Stimulated activated CD4-positive, alpha-beta T cell treated with anti-CD3 and anti-CD28 coated beads, Interleukin-2, amount 100 ng/mL, for 48 hours (primary cell): ENCODE measurements at places on chromosomes 11 and 22.

DNA sequence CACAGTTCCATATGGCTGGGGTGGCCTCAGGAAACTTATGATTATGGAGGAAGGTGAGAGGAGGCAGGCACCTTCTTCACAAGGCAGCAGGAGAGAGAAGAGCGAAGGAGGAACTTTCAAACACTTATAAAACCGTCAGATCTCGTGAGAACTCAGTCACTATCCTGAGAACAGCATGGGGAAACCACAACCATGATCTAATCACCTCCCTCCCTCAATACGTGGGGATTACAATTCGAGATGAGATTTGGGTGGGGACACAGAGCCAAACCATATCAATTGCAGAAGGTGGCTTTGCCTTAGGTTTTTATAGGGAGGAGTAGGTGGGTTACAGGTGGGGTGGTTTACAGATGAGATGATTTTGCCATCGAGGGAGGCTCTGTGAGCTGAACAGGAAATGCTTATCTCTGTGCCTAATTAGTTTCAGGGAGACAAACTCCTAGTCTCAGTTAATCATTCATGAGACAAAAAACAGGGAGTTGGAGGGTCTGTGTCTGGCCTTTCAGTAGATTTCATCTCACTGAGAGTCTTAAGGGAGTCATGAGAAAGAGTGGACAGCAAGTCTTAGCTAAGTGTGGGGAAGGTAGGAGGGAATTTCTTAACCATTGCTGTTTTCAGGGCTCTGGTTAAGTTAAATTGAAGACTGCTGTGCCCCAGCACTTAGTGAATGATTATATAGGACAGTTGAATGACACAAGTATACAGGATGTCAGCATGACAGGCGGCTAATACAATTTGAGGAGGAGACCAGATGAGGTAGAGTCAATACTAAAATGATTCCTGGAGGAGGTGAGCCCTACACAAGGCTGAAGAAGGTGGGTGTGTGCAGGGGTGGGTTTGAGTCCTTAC lies 47.7 kb downstream of the CWC15 start:
- DNase-seq, result no peak

GRCh38 chr11:5297721-5298323 lies 3.9 kb downstream of the OR51B4 start:
- no peak for DNase-seq

- no peak for DNase-seq
These were observed 26.2 kb upstream of the PARVG start for GRCh38 chr22:44154436-44154942.

DNA sequence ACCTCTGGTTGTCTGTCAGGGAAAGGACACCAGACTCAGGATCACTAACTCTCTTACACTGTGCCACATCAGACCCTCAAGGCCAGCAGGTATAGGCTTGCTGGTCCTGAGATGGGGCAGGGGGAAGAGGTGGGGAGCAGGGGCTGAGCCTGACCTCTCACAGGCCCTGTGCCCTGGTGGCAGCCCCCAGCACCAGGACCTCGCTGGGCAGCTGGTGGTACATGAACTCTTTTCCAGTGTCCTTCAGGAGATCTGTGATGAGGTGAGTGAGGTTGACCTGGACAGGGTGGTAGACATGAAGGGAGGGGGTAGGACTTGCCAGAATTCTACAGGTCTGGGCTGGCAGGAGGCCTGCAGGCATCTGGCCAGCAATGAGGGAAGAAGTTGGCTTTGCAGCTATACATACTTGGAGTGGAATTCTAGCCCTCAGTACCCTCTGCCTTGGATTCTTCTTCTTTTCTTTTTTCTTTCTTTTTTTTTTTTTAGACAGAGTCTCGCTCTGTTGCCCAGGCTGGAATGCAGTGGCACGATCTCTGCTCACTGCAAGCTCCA lies 1.4 kb downstream of the NUDT22 start:
- DNase-seq, result no peak

DNA sequence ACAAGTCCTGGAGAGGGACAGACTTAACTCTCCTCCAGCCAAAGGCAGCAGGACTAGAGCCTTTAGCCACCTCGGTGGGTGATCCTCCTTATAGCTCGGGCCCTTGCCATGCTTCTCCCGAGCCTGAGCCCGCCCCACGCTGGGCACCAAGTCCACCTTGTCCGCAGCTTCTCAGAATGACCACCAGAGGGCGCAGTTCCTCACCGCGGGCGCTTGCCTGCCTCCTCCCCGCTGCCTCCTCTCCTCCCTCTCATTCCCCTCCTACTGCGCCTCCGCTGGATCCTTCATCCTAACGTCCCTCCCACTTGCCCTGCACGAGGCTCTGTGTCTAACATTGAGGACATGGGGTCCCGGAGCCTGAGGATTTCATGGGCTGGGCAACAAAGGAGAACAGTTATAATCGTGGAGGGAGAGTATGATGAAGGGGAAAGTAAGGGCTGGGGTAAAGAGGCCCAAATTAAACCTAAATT lies 11.3 kb upstream of the MOGAT2 start:
- DNase-seq, result peak; percentile 76

- DNase-seq, result no peak
These were observed 1289.6 kb downstream of the TBC1D22A start for GRCh38 chr22:48051796-48052620.

GRCh38 chr11:8740129-8740528 lies 57.5 kb downstream of the RPL27A start:
- no peak for DNase-seq

- DNase-seq, result no peak
These were observed 72.5 kb upstream of the DRD2 start for GRCh38 chr11:113547739-113548138.

- no peak for DNase-seq
These were observed 1123.4 kb upstream of the RAG2 start for GRCh38 chr11:37721485-37721884.

GRCh38 chr11:47373876-47374719 lies 4.2 kb downstream of the SPI1 start:
- peak; percentile 87 for DNase-seq

DNA sequence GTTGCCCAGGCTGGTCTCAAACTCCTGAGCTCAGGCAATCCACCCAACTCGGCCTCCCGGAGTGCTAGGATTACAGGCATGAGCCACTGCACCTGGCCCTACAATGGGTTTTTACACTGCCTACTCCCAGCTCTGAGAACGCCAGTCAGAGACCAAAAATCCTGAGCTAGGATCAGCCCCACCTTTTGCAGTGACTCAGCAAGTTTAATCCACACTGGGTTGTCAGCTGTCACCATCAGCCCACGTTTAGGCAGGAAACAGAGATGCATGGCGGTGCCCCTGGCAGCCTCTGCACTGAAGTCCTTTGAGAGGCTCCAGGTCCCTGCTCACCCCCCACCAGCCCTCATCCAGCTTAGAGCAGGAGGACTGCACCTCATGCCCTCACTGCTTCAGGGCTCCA lies 117.6 kb downstream of the ARHGAP8 start:
- no peak for DNase-seq

GRCh38 chr22:45224988-45225731 lies 15.5 kb downstream of the KIAA0930 start:
- DNase-seq, result no peak

DNA sequence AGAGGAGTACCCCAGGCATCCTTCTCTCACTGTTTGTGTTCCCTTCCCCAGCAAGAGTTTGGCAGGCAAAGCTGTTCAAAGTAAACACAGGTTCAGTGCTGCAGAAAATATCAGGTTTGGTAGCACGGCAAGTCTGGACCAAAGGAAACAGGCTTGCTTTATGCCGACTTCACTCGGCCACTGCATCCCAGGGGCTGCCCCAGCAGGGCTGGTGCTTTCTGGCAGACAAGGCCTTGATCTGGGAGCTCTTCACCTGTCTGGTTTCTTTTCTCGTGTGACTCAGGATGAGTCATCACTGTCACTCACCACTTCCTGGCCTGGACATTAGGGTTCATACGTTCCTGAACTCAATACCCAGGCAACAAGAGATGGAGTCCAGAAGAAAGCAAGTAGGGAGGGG lies 52.6 kb upstream of the NAV2 start:
- no peak for DNase-seq

DNA sequence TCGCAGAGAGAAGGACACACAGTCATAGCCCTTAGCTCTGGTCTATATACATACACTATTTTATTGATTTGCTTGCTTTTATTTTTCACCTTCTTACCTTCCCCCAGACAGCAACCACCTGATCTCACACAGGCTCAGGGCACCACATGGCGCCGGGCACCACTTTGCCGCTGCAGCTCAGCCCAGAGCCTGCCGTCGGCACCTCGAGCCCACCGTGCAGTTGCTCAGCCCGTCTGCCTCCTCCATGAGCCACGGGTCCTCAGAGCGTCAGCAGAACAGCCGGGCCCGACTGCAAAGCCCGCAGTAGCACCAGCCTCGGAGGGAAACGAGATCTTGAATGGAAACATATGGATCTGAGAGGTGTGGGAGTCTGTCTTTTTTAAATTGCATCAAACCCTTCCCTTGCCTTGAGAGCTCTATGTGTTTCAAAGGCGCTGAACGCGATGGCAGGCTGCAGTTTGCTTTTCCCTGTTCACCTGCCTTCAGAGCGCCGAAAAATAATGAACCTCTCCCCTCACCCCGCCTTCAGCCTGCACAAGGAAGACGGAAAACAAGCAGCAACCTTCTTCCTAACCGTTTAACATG lies 505.4 kb downstream of the MN1 start:
- DNase-seq, result no peak

GRCh38 chr22:36331912-36332622 lies 55.7 kb downstream of the MYH9 start:
- DNase-seq, result peak; percentile 48

- DNase-seq, result no peak
These were observed 53.6 kb upstream of the LYVE1 start for GRCh38 chr11:10622108-10622507.

DNA sequence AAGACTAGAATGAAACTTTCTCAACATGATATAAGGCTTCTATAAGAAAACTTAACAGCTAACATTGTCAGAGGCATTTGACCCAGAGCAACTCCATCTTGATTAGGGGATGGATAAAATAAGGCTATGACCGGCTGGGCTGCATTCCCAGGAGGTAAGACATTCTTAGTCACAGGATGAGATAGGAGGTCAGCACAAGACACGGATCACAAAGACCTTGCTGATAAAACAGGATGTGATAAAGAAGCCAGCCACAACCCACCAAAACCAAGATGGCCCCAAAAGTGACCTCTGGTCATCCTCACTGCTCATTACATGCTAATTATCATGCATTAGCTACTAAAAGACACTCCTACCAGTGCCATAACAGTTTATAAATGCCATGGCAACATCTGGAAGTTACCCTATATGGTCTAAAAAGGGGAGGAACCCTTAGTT lies 135.2 kb downstream of the TTC28 start:
- no peak for DNase-seq

GRCh38 chr11:13135385-13136271 lies 126.5 kb downstream of the RASSF10 start:
- no peak for DNase-seq
